ENCODE measurements at places on chromosomes 1 and 21.

GRCh38 chr1:38336961-38337360, 290.4 kb upstream of the POU3F1 start:
- DNase-seq = no peak

- no peak for DNase-seq
Measured at GRCh38 chr1:121458291-121459048, 273.7 kb downstream of the SRGAP2C start.

DNA sequence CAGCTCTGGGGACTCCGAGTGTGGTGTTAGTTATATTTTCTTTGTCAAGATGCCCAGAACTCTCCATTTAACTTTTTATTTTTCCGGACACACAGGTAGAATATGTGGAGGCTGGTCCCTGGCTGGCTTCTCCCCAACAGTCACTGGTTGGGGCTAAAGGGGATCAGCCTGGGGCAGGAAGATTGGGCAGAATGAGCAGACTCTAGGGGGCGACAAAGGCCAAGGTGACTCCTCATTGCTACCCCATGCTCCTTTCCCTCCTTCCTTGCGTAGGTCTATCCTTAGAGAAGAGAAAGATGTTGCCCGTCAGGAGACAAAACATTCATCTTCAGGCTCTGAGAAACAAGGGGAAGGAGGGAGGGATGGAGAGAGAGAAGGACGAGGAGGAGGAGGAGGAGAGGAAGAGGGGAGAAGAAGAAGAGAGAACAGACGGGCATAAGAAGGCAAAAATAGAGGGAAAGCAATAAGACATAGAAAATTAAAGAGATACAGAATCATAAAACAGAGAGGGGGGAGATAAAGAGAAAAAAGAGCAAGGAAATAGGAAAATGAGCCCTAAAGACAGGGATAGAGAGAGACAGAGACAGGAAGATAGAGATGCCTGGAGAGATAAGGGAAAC, 89.9 kb downstream of the FOXD2 start:
- peak; percentile 28 for DNase-seq

DNA sequence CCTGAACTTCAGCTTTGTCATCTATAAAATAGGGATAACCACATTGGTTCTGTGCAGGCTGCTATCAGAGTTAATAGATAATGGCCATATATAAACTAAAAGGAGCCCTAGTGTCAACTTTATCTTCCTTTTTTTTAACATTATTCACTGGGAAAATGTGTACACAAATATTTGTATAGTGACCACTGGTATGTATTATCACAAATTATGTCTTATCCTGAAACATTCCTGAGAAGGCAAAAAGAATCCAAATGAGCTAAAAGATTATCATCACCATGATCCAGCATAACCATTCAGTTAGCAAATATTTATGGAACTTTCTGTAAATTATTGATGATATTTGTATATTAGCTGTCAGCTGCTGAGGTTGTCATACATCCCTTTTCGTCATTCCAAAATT, 16.6 kb downstream of the ANGPTL3 start:
- no peak for DNase-seq

- DNase-seq = no peak
Measured at GRCh38 chr1:64499966-64500365, 30.0 kb downstream of the CACHD1 start.

- no peak for DNase-seq
Measured at GRCh38 chr1:17662786-17663185, 92.3 kb upstream of the ACTL8 start.

- DNase-seq = no peak
Measured at GRCh38 chr1:204464701-204465100, 29.9 kb downstream of the PIK3C2B start.

GRCh38 chr1:166811691-166812090, 27.6 kb upstream of the POGK start:
- DNase-seq = no peak

- DNase-seq = no peak
Measured at GRCh38 chr1:98420376-98421084, 241.0 kb upstream of the SNX7 start.

- DNase-seq = no peak
Measured at GRCh38 chr1:234579967-234580366, 30.0 kb downstream of the IRF2BP2 start.

GRCh38 chr1:114671011-114671938, 1.4 kb upstream of the DENND2C start:
- DNase-seq = no peak

DNA sequence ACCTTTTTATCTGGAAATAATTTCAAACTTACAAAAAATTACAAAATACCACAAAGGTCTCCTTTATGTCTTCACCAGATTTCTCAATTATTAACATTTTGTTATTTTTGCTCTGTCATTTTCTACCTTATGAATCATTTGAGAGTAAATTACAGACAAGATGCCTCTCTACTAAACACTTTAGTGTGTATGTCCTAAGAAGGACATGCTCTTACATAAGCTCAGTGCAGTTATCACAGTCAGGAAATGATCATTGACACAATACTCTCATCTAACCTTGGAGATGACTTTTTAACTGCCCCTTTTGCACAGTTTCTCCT, 378.9 kb upstream of the RUNX1 start:
- no peak for DNase-seq

DNA sequence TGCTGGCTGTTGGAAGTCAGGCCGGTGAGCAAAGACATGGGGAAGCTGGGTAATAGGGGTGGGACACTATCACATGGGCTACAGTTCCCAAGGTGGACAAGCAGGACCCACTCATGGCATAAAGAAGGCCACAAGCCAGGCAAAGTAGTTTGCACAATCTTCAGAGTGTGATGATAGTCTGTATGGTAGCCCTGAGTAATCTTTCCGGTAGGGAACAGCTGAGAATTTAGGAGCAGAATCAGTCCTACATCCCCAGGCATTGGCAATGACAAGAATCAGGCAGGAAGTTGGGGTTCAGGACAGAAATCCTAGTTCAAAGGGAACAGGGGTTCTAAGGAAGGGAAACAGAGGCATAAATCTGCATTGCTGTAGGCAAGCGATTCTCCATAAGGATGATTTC, 23.9 kb upstream of the SPATA6 start:
- DNase-seq = no peak

GRCh38 chr1:8083739-8084484, 57.8 kb upstream of the ERRFI1 start:
- DNase-seq = no peak

DNA sequence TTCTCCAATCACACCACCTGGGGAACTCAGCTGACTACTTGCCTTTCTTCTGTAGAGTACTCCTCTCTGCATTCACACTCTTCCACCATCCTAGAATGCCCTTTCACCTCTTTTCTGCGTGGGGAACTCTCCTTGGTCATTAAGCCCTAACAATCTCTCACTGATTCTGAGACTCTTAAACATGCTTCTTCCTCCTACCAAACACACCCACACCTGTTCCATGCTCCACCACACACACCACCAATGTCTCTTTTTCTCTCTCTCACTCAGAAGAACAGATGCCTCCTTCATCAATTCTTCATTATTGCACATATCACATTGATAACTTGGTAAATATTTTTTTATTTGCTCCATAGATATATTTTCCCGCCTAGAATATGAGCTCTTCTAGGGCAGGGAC, 53.6 kb downstream of the WARS2 start:
- no peak for DNase-seq

DNA sequence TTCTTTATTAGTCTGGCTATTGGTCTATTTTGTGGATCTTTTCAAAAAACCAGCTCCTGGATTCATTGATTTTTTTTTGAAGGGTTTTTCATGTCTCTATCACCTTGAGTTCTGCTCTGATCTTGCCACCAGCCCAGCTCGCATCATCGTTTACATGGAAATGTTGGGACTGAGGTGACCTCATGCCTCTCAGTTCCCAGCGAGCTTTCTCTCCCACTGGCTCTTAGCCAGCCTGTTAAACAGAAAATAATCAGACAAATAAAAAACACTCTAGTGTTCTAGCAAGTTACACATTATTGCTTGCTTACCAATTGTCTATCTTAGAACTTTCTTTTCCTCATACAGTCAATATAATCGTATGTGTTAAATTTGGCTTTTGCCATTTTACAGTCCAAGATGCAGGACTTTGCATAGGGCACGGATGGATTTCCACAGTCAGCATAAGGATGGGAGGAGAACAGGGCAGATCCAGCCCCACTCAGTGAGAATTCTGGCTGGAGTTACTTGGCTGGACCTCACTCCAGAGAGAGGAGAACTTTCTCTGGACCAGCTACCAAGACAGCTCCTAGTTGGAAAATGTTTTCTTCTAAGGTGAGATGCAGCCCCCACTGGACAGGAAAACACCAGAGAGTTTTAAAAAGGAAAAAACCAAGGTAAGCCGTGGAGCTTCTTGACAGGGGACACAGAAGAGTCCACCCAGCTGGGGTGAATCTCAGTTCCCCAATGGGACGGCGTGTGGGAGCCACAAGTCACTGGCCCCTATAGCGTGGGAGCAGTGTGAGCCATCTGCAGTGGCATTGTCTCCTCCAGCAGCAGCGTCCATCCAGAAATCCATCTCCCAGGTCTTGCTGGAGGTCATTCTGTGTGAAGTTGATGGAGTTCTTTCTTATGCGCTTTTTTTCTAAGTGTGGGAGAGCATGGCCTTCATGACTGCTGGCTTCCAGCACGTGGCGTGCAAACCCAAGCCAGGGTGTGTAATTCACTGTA, 17.6 kb downstream of the PGBD2 start:
- no peak for DNase-seq

- no peak for DNase-seq
Measured at GRCh38 chr1:239612379-239612778, 226.0 kb downstream of the CHRM3 start.

DNA sequence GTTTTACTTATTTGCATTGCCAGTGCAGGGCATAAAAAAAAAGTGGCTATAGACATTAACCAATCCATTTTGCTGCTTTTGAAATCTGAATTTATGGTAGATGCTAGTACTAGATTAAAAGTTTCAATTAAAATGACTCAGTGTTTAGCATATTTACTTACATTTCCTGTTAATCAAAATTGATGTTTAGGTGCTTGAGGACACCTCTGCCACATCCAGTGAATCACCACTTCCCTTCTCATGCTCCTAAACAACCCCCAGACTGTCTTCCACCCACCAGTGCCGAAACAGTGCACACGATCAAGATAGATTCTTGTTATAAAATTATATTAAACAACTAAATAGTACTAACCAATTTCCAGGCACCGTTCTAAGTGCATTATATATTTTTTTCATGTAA, 32.7 kb downstream of the HSD17B7 start:
- DNase-seq = no peak

DNA sequence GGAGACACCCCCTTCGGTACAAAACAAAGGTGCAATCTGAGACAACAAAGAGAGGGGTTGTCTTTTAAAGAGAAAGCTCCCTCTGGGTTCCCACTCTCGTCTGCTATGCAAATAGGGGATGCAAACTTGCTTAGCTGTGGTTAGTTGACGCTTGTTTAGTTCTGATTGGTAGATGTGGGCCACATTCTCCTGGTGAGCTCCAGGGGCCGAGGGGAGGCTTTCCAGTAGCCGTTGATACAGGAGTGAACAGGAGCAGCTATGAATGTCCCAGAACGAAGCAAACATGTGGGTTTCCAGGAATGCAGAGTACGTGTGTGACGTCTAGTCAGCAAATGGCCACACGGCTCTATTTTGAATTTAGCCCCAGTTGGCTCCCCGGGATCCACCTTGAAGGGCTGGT, 14.7 kb downstream of the TFF2 start:
- no peak for DNase-seq

DNA sequence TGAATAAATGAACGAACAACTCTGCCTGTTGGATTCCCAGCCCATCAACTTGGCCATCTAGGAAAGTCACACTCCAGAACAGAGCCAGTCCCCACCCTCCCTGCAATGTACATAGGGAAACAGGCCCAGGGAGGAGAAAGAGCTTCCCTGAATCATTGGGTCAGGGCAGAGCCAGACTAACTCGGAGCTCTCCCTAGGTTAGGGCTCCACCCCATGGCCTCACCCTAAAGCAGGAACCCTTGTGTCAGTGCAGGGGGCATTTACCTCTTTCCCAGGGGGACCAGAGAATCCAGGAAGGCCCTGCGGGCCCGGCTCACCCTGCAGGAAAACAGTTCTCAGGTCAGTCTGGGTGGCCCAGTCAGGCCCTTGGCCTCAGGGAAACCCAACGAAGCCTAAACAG, 11.6 kb downstream of the COL9A2 start:
- DNase-seq = no peak

DNA sequence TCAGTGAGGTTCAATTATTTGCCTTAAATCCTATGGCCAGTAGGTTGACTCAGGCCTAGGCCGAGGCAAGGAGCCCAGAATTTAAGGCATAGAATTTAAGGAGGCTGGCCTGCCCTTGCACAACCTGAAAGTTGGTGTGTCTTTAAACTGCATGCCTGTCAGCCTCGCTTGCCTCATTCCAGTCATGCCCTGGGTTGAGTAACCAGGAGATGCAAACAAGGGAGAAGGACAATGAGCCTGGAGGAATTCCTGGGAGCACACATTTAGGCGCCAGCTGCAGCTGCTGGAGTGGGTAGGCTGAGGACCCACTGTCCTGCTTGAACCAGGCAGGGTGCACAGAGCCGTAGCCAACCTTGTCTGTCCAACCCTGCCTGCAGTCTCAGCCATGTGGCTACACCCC, 11.7 kb downstream of the CD2 start:
- no peak for DNase-seq

DNA sequence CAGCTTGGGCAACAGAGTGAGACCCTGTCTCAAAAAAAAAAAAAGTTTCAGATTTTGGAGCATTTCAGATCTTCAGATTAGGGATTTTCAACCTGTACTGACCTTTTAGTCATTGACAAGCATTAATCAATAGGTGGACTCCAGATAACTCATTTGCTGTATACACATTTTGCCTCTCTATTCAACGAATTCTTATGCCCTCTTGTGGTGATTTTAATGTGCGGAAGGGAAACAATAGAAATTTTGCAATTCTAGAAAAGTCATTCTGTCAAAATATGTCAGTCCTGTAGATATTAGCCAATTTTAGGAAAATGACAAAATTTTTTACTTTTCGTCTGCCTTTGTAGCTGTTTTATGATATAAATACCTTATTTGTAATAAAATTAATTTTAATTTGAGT, 11.6 kb upstream of the OR2G2 start:
- DNase-seq = no peak

GRCh38 chr1:186839041-186839400, 10.3 kb downstream of the PLA2G4A start:
- DNase-seq = no peak

- DNase-seq = no peak
Measured at GRCh38 chr21:26717146-26717739, 128.0 kb downstream of the ADAMTS1 start.

GRCh38 chr1:156711011-156711817, 5.8 kb upstream of the CRABP2 start:
- no peak for DNase-seq

- no peak for DNase-seq
Measured at GRCh38 chr1:211215577-211215976, 43.6 kb upstream of the RCOR3 start.

- DNase-seq = no peak
Measured at GRCh38 chr1:27539901-27540861, 50.2 kb upstream of the WASF2 start.

Data from head of caudate nucleus (tissue), 42 donors.